ENCODE measurements at places on chromosomes 12 and 14.
A peak's percentile ranks its signal among the peaks of the same experiment; 100 is the strongest.

GRCh38 chr14:77306416-77306815 lies 14.3 kb downstream of the POMT2 start:
- DNase-seq = no peak

DNA sequence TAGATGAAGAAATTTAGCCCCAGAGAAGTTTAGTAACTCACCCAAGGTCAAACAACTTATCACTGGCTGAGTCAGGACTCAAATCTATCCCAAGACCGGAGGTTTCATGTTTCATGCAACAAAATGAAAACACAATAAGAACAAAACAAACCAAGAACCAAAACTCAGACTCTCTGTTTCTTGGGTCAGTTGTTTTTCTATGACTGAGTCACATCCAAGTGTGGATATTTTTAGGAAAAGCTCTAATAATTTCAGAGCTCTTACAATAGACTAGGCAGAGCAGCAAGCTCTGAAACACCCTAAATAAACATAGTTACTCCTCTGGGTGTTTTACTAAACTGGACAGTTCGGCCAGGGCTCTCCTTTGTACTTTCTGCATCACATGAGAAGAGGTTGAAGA lies 87.6 kb upstream of the PRB2 start:
- no peak for DNase-seq

DNA sequence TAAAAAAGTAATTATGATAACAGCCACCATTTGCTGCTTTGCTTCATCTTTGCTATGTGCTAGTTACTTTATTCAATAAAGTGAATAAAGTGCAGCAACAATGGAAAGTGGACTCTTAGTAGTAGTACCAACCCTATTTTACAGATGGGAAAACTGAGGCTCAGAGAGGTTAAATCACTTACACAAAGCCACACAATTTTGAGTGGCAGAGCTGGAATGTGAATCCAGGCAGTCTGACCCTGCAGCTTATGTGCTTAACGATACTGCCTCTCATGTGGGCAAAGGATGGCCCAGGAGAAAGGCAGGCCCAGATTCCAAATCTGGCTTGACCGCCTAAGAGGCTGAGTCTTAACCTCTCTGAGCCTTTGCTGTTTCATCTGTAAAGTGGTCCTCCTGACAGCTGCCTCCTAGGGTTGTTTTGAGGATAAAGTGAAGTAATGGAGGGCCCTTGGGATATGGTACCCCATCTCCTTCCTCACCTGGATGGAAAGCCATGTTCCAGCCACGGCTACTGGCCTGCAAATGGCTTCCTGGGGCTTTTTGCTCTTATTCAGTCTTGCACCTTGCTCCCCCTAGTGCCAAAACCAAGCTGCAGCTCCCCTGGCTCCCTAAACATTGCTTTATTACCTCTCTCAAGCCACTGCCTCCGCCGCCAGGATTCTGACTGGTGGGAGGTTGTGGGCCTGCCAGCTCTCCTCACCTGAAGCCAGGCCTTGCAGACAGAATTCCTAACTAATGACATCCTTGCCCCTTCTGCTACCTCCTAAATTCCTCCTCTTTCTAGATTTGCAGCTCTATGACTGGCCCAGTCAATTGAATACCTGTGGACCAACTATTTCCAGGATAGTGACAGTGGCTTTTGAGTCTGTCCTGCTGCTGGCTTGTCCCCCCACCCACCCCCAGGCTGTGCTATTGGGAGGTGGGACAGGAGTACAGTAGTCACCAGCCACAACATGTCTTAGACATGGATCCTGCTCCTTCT lies 283.3 kb upstream of the PWP1 start:
- DNase-seq = peak; percentile 78

DNA sequence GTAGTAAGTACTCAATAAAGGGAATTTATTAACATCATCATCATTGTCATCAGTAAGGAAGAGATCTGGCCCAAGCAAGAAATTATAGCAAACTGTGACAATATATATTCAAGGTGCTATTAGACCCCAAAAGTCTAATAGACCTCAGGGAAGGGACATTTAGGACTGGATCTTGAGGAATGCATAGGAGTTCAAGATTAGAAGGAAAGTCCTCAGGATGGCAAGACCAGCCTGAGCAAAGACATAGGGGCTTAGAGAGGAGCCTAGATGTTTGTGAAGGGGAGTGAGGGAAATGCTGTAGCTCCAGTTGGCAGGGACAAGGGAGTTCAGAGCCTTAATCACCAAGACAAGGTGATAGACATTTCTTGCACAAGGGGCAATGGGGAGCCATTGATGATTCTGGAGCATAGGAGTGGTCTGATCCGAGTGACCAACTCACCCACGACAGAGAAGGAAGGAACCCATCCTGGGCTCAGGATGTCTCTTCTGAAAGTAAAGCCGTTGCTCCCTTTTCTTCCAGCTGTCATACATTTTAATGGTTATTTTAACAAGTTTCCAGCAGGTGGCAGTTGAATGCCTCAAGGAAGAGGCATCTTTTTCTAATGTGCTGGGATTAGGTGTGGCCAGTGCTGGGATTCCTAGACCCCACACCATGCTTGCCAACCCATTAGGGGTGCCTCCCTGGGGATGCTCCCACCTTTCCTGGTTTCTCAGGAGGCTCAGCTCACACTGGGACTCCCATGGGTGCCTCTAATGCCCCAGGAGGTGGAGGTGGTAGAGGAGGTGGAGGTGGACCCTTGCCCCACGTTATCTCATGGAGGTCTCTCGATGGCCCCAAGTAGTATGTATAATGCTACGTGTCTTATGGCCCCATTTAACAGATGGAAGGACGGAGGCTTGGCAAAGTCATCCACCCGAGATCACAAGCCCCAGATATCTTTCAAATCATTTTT lies 37.8 kb downstream of the PHETA1 start:
- peak; percentile 59 for DNase-seq

GRCh38 chr14:60067882-60068281 lies 23.8 kb upstream of the PCNX4 start:
- DNase-seq = no peak
